ENCODE measurements at places on chromosomes 4 and X. TPM values are rescaled to one million over a fixed set of nuclear protein-coding genes. Genes with fewer than 3 reads are reported as not detected.

KIF4A gene
- total RNA-seq, result not detected

DNA sequence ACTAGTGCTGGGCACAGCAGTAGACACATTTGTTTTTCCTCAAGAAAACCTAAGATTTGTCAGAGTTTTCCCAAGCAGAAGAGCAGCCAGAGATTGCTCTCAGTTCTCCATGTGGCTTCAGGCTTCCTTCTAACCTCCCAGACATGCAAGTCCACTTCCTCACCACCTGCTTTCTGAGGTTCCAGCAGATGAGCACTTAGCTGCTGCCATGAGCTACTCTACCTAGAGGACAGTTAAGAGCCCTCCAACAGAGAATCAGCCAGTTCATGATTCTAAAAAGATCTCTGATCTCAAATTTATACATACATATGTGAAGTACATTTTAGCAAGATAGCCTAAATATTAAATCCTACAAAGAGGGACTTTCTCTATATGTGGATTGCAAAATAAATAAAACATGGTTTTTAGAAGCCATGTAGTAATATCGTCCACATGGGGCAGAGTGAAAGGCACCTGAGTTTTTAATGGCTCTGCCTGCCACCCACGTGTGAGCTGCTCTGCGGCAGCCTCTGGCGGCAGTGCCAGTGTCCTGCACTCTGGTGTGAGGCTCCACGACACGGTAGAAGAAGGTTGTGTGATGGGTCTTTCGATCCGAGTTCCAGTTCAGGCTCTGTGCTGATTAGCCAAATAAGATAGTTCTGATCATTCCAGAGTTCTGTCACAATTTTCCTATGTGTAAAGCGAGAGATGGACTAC is 10.3 kb downstream of the CYP4V2 start:
- peak; percentile 71 for DNase-seq

DNA sequence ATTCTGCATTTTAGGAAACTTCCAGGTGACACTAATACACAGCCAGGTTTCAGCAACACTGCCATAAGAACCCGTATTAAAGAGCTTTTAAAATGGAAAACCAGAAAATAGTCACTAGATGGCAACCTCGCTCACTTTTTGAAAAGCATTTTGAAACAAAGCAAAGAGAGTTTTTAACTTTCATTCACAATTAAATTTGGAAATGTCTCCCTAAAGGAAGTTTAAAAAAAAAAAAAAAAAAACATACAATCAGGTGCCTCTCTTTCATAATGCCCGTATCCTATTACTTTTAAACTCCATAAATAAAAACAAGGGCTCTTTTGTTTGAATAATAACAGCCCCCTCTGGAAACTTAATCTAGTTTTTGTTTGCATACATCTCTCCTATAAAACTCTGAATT is 20.3 kb downstream of the MEPE start:
- no peak for DNase-seq

DNA sequence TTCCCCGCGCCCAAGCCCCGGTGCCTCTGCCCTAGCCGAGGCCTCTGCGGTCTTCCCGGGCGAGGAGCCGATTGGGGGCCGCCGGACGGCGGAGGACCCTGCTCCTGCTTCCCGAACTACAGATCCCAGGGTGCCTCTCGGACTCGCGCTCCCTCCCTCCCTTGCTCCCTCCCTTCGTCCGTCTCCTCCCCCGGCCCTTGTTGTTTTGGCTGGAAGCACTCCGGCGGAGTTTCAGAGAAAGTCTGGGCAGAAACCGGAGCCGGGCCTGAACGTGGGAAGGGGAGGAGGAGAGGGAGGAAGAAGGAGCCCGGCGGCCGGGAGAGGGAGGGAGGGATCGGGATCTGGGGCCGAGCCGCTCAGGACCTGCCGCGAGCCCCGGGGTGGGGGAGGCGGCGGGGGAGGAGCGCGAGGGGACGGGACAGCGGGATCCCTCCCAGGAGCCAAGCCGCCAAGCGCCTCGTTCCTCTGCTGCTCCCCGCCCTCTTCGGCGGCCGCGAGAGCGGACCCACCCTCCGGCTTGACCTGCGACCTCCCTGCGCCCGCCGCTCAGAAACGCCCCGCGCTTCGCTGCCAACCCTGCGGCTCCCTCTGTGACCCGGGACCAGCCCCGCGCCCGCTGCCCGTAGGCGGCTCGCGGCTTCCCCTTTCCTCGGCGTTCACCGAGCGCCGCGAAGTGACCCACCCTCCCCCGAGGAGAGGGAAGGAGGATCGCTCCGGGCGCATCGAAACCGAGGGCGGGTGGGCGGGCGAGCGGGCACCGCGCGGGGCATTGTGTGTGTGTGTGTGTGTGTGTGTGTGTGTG is 496 bp upstream of the GAB1 start:
- DNase-seq, result peak; percentile 92

- no peak for DNase-seq
These were observed 13.9 kb downstream of the ALB start for GRCh38 chr4:73417973-73418372.

SPANXA2 gene
- total RNA-seq, result not detected

TCEAL6 gene
- not detected for total RNA-seq

Data from transverse colon (tissue), 4 donors.